ENCODE measurements at places on chromosomes 2 and 18. TPM values are rescaled to one million over a fixed set of nuclear protein-coding genes. Genes with fewer than 3 reads are reported as not detected.
A peak's percentile ranks its signal among the peaks of the same experiment; 100 is the strongest.

DNA sequence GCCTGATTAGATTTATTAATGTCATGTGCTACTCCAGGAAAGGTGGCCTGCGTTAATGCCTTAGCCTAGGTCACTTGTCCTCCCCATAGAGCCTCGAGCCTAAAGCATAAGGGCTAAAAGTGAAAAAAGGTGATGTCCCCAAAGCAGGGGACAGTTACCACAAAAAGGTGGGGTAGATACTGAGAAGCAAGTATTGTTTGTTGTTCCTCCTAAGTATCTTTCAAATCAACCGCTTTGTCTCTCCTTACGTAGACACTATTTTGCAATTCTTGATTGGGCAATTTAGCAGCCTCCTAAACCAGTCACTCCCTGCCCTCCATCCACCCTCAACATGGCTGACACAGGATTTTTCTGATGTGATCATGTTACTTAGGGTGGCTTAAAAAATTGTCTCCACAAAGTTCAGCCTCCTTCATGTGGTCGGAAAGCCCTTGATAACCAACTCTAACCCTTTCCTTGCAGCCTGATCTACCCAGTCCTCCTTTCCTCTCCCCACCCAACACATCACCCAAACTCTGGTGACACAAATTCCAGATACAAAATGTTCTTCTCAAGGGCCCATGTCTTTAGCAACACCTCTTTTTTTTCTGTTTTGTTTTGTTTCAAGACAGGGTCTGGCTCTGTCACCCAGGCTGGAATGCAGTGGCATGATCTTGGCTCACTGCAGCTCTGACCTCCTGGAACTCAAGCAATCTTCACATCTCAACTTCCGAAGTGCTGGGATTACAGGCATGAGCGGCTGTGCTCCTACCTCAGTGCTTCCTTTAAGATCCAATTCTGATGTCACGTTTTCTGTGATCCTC lies 6.9 kb downstream of the INHA start:
- no peaks in the 10 kb centered on the region for H3K36me3 ChIP-seq
- no peaks in the 10 kb centered on the region for H3K27me3 ChIP-seq
- no peak overlapping the region for H3K4me3 ChIP-seq
- no peaks in the 10 kb centered on the region for H3K4me1 ChIP-seq
- DNase-seq = no peak

DNA sequence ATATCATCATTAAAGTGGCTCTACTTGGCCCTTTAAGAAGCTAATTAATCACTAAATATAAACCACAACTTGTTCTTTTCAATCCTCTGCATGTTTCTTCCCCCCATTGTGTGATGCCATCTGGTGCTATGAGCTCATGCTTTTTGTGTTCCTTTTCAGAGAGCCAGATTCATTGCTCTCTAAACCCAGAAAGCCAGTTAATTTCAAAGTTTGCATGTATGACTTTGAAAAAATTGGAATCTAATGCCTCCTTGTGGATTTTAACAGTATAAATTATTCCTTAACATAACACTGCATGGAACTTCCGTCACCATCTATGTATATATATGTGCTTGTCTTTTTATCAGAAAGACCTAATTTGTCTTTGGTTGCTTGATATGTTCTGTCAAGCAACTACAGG lies 31.1 kb downstream of the TMEM178A start:
- peak overlapping the region; percentile 11 for H3K4me3 ChIP-seq
- no peaks in the 10 kb centered on the region for H3K27me3 ChIP-seq
- no peaks in the 10 kb centered on the region for H3K36me3 ChIP-seq
- peaks cover 31% of the 10 kb centered on the region for H3K4me1 ChIP-seq
- DNase-seq = no peak
- peak overlapping the region; percentile 68 for H3K27ac ChIP-seq

GRCh38 chr2:172333978-172334330 lies 93.4 kb upstream of the ITGA6 start:
- no peak overlapping the region for H3K27ac ChIP-seq
- no peaks in the 10 kb centered on the region for H3K4me1 ChIP-seq
- no peak for DNase-seq
- no peaks in the 10 kb centered on the region for H3K27me3 ChIP-seq
- no peaks in the 10 kb centered on the region for H3K36me3 ChIP-seq

- DNase-seq = no peak
- H3K27me3 ChIP-seq = no peaks in the 10 kb centered on the region
- H3K27ac ChIP-seq = no peak overlapping the region
- no peaks in the 10 kb centered on the region for H3K36me3 ChIP-seq
- H3K4me3 ChIP-seq = no peak overlapping the region
Observed at GRCh38 chr2:167842047-167842446, 405.3 kb downstream of the STK39 start.

DNA sequence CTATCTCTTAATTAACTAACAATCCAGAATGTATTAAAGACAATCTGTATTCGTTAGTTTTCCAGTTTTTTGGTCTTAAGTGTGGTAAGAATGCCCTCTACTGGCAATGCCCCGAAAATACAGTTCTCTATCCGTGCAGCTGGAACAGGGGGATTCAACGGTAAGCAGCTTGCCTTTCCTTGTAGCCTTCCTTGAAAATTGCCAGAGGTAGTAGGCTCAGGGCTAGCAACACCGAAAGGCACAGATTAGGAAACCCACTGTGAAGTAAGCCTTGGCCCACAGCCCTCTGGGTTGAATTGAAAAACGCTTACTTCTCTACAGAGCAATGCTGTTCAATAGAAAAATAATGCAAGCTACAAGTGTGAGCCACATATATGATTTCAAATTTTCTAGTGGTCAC lies 17.1 kb upstream of the VPS4B start:
- no peak for DNase-seq
- H3K27ac ChIP-seq = no peak overlapping the region
- no peaks in the 10 kb centered on the region for H3K27me3 ChIP-seq
- H3K36me3 ChIP-seq = no peaks in the 10 kb centered on the region
- H3K4me1 ChIP-seq = peaks cover under 1% of the 10 kb centered on the region

The PROKR1 gene
- total RNA-seq = not detected

DNA sequence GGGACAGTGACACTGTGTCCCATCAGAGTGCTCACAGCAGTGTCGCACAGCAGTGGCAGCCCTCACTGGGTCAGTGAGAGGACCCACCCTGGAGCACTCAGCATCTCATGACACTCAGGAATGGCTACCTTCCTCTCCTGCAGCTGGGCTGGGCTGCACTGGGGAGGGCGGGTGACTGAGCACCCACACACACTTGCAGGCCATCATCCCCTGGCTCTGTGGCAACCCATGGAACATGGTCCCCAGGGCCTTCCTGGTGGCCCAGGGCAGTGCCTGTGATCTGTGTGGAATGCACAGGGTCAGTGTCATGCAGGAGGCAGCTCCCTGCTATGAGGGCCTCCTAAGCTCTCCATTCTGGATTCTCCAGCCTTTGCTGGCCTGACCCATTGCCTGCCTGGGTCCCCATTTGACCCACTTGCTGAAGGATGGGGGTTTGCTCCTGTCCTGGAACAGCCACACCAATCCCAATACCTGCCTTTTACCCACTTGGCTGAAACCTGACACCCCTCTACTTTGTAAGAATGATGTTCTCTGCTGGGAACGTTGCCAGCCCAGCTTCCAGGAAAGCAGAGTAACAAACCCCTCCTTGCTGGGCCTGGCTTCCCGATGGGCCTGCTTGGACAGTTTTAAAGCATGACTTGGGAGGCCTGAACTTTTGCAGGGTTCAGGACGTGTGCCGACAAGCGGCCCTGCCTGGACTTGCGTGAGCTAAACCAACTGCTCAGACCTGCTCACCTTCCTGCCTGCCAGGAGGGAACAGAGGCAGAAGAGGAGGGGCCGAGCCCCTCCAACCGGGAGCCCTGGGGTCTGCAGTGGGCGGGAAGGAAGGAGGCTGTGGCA lies 13.7 kb downstream of the HS6ST1 start:
- H3K4me3 ChIP-seq = no peak overlapping the region
- peaks cover 21% of the 10 kb centered on the region for H3K4me1 ChIP-seq
- no peak overlapping the region for H3K27ac ChIP-seq
- no peaks in the 10 kb centered on the region for H3K36me3 ChIP-seq

- H3K27me3 ChIP-seq = no peaks in the 10 kb centered on the region
- no peak overlapping the region for H3K4me3 ChIP-seq
- no peak overlapping the region for H3K27ac ChIP-seq
- peaks cover 9% of the 10 kb centered on the region for H3K4me1 ChIP-seq
- no peak for DNase-seq
Observed at GRCh38 chr2:105438104-105438929, 39.5 kb upstream of the FHL2 start.

- no peak for DNase-seq
- no peaks in the 10 kb centered on the region for H3K36me3 ChIP-seq
- H3K27me3 ChIP-seq = no peaks in the 10 kb centered on the region
- no peaks in the 10 kb centered on the region for H3K4me1 ChIP-seq
Observed at GRCh38 chr2:33001823-33002222, 55.1 kb downstream of the LTBP1 start.

The TXNL1 gene
- 52.8 TPM for total RNA-seq

DNA sequence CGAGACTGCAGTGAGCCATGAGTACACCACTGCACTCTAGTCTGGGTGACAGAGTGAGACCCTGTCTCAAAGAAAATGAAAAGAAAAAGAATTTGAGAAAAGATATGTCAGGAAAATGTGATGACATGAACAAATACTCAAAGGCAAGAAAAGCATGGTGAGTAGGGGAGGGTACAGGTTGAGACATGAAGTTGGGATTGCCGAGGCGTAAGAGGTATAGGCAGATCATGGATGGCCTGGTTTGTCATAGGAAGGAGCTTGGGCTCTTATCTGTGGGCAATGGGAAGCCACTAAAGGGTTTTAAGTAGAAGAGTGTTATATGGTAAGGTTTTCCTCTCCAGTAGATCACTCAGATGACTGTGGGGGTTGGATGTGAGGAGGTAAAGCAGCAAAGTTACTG lies 32.3 kb downstream of the SPAST start:
- H3K27ac ChIP-seq = no peak overlapping the region
- peaks cover 3% of the 10 kb centered on the region for H3K36me3 ChIP-seq
- no peak for DNase-seq
- H3K4me3 ChIP-seq = no peak overlapping the region

The RAB17 gene
- total RNA-seq = 6.5 TPM

The GPR148 gene
- total RNA-seq = not detected

DNA sequence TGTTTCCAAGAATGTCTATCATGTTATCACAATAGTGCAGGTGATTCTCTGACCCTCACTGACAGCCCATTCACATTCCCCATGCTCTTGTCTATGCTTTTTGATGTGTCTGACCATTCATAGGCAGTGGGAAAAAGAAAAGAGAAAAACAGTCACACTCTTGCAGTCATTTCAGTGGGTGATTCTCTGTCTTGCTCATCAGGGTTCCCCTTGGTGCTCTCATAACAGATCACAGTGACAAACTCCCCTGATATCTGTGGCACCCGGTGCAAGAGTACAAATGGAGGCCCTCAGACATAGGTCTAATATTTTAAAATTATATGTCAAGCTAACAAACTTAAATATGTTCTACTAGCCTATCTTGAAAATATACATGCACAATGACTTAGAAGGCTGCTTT lies 72.7 kb upstream of the PPP1CB start:
- no peaks in the 10 kb centered on the region for H3K27me3 ChIP-seq
- no peaks in the 10 kb centered on the region for H3K36me3 ChIP-seq
- H3K4me1 ChIP-seq = peaks cover 69% of the 10 kb centered on the region
- no peak overlapping the region for H3K4me3 ChIP-seq
- peak overlapping the region; percentile 45 for H3K27ac ChIP-seq

GRCh38 chr18:47978141-47978540 lies 47.7 kb upstream of the SMAD2 start:
- H3K4me3 ChIP-seq = no peak overlapping the region
- no peak overlapping the region for H3K27ac ChIP-seq
- H3K36me3 ChIP-seq = no peaks in the 10 kb centered on the region
- no peaks in the 10 kb centered on the region for H3K27me3 ChIP-seq
- no peaks in the 10 kb centered on the region for H3K4me1 ChIP-seq
- no peak for DNase-seq

The IL36B gene
- not detected for total RNA-seq

The DCC gene
- not detected for total RNA-seq

DNA sequence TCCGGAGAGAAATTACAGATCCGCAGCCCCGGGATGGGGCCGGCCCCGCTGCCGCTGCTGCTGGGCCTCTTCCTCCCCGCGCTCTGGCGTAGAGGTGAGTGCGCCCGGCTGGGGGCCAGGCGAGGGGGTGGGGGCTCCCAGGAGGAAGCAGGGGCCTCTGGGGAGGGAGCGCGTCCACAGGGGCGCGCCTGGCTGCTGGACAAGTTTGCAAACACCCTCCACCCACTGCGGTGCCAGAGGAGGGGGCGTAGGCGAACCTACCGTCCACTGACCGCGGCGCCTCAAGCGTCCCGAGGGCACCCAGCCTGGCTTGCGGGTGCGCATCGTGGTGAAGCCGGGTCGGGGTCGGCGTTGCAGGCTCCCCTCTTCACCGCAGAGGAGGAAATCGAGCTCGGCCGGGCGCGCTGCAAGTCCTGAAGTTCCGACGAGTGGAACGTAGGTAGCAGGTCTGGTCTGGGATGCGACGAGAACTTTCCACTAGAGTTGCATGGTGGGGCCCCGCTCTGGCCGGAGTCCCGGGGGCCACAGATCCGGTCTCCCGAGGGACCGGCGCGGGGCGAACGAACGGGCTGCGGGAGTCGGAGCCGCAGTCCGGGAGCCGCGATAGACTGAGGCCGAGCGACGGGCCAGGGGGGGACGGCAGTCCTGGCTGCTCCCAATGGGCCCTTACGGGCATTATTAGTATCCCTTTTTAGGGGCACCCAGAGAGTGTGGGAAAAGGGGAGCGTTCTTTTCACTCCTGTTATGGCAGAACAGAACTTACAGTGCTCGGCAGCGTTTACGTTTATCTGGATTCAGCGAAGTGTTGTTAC lies 502 bp downstream of the MERTK start:
- H3K27ac ChIP-seq = peak overlapping the region; percentile 93
- no peaks in the 10 kb centered on the region for H3K27me3 ChIP-seq
- peak overlapping the region; percentile 99 for H3K4me3 ChIP-seq
- no peak for DNase-seq

The RGPD8 gene
- total RNA-seq = 30.3 TPM

The ALPI gene
- total RNA-seq = not detected

GRCh38 chr18:79582978-79583377 lies 96.6 kb upstream of the CTDP1 start:
- no peaks in the 10 kb centered on the region for H3K36me3 ChIP-seq
- H3K4me3 ChIP-seq = no peak overlapping the region
- no peak for DNase-seq
- no peaks in the 10 kb centered on the region for H3K27me3 ChIP-seq
- H3K27ac ChIP-seq = no peak overlapping the region

The TEKT4 gene
- not detected for total RNA-seq

- DNase-seq = no peak
- no peaks in the 10 kb centered on the region for H3K36me3 ChIP-seq
- peak overlapping the region; percentile 81 for H3K27ac ChIP-seq
- no peak overlapping the region for H3K4me3 ChIP-seq
- H3K27me3 ChIP-seq = no peaks in the 10 kb centered on the region
Observed at GRCh38 chr2:41647468-41648050, 400.3 kb upstream of the PKDCC start.

The GALNT14 gene
- total RNA-seq = not detected

DNA sequence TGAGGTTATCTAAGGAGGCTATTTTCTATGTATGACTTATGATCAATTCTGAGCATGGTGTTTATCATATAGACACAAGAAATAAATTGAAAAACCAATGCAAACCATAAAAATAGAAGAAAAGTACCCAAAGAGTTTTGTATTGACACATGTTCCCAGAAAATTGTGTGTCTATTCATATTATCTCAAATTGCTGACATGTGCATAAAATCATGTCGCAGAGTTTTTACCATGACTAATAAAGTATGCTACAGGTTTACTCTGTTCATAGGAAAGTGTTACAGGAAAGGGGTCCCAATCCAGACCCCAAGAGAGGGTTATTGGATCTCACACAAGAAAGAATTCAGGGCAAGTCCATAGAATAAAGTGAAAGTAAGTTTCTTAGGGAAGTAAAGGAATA lies 290.7 kb upstream of the NRXN1 start:
- H3K27ac ChIP-seq = no peak overlapping the region
- H3K27me3 ChIP-seq = no peaks in the 10 kb centered on the region
- H3K4me3 ChIP-seq = no peak overlapping the region
